ENCODE measurements at places on chromosomes 4 and X. TPM values are rescaled to one million over a fixed set of nuclear protein-coding genes. Genes with fewer than 3 reads are reported as not detected.

DNA sequence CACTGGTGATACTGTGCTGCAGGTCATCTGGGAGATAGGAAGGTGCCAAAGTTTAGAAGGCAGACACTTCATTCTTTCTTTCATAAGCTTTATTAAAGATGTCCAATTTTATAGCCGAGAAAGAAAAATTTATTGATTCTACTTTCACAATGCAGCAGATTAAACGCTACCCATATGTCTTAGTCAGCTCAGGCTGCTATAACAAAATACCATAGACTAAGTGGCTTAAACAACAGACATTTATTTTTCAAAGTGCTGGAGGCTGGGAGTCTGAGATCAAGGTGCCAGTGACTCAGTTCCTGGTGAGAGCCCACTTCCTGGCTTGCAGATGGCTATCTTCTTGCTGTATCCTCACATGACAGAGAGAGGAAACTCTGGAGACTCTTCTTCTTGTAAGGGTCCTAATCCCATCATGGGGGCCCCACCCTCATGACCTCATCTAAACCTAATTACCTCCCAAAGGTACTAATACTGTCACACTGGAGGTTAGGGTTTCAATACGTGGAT is 33.4 kb upstream of the KLHL34 start:
- no peak for DNase-seq

DNA sequence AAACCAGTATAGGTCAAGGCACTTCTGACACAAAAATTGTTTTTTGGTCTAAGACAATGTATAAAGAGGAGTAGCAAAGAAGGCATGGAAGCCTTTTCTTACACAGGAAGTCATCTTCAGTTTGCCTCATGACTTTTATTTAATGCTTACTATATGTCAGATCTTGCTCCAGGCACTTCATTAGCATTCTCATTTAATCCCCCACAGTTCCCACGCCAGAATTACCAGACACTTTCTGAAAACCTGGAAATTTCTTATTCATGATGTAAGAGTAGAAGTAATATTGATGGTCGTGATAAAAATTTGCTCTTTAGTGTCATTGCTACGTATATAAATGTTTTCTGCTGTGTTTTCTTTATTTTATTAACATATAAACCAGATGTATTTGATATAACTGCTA is 39.2 kb downstream of the ARHGEF38 start:
- no peak for DNase-seq

DNA sequence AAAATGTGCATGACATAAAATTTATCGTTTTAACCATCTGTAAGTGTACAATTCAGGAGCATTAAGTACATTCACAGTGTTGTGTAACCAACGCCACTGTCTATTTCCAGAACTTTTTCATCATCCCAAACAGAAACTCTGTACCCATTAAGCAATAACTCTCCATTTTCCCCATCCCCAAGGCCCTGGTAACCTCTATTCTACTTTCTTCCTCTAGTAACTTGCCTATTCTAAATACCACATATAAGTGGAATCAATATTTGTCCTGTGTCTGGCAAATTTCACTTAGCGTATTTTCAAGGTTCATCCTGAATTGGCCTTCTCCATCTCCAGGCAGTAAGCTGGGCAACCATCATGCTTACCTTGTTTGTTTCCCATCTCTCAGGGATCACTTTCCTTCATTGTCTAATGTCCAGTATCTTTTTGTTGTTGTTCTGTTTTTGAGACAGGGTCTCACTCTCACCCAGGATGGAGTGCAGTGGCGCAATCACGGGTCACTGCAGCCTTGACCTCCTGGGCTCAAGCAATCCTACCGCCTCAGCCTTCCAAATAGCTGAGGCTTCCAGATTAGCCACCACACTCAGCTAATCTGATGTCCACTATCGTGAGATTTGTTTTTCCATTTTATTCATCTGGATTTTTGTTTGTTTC is 17.7 kb upstream of the GRIPAP1 start:
- DNase-seq: no peak

DNA sequence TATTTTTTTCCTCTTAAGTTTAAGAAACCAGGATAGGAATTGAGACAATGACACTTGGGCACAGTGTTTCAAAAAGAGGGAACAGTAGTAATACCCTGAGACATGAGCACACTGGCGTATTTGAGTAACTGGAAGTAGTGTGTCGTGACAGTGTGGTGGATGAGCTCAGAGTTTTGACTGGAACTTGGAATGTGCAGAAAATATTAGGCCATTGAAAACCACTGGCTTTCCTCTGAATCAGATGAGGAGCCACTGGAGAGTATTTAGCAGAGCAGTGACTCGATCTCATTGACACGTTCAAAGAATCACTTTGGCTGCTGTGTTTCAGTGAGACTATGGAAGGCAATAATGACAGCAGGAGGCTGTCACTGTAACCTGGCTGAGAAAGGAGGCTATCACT is 1531.2 kb downstream of the STIM2 start:
- DNase-seq: no peak

DNA sequence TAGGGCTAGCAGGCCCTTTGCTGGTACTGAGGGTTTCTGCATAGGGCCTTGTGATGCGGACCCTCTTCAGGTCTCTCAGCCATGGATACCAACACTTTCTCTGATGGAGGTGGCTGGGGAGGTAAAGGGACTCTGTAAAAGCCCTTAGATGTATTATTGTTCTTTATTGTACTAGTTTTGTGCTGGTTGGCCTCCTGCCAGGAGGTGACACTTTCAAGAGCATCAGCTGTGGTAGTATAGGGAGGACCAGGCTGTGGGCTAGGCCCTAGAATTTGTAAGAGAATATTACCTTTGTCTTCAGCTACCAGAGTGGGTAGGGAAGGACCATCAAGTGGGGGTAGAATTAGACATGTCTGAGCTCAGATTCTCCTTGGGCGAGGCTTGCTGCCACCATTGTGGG is 936.3 kb downstream of the CENPC start:
- DNase-seq: no peak

GRCh38 chrX:109384699-109385098 is 97.2 kb downstream of the GUCY2F start:
- DNase-seq: no peak

- no peak for DNase-seq
Observed at GRCh38 chrX:129572422-129572821, 32.4 kb downstream of the OCRL start.

DNA sequence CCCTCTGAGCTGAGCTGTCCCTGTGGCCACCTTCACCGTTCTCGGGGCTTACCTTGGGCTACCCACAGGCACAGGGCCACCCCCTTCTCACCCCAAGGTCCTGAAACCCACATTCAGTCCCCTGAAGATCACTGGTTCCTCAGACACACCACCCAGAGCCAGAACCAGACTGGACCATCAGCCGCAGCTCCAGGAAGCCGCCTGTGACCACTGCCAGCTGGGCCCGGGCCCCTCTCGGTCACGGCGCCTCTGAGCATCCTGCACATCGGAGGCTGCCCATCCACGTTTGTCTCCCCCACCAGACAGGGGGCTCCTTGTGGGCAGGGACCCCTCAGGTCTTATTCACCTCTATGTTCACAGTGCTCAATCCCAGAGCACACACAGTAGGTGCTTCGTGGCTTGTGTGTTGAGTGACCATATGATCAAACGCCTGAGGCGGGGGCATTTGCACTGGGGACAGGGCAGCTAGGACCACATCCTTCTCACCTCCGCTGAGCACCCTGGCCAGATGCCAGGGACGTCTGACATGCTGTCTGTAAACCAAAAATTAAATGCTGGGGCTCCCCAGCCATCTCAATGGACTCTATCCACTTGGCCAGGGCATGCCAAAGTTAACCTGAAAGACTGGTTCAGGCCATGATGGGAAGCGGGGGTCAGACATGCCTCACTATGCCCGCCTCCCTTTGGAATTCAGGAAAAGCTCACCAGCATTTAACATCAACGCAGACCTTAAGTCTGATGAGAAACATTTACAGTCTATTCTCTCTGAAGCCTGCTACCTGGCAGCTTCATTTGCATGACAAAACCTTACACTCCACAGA is 109.4 kb upstream of the AFAP1 start:
- no peak for DNase-seq

DNA sequence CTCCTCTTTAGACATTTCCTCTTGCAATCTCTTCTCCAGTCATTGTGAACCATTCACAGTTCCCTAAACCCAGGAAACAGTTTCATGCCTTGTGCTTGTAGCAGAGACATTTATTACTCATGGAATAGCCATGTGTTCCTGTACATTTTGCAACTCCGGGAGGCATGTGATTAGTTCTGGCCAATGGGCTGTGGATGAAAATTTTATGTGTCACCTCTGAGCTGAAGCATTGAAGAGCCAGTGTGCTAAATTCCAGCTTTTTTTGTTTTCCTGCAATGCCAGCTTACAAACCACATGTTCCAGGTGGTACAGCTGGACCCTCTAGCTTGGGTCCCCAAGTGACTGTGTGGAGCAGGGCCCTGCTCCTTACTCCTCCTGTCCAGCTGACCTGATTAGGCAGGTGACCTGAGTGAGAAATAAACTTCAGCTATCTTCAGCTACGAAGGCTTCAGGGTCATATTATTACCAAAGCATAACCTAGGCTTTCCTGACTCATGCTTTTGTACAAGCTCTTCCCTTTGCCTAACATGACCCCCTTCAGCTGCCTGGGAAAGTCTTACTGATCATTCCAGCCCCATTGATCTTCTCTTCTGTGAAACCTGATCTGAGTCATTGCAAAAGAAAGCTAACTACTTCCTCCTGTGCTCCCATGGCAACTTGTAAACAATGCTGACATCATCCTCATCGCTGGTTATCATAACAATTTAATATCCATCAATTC is 200.4 kb downstream of the PTTG2 start:
- DNase-seq: peak; percentile 12

DNA sequence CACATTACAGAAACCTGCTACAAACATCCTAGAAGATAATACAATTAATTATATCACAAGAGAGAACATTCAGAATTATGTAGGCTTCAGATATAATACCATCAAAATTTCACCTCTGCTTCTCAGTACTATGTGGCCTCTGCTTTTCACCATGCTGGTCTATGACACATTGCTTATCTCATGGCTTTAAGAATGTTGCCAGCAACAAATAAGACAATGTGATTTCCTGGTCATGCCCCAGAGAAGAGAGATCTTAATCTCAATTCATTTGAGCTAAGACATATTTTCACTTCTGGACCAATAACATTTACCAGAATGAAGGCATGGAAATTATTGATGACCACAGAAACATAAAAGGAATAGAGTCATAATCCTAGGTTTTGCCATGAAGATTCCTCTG is 1233.4 kb upstream of the ADGRL3 start:
- DNase-seq: no peak

DNA sequence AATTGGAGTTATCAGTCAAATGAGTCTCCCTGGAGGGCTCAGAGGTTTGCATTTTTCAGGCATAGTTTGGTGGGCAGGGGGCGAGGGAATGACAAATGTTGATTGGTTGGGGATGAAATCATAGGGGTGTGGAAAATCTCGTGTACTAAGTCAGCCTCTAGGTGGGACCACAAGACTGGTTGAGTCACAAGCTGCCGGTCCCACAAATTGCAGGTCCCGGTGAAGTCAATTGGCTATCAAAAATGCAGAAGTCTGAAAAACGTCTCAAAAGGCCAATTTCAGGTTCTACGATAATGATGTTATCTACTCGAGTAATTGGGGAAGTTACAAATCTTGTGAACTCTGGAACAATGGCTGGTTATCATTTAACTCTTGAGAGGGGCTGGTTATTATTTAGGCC is 98.8 kb upstream of the DHX15 start:
- DNase-seq: no peak

GRCh38 chr4:53380221-53380620 is 2.8 kb downstream of the FIP1L1 start:
- DNase-seq: no peak

- no peak for DNase-seq
Observed at GRCh38 chr4:170243662-170244288, 154.0 kb upstream of the AADAT start.

DNA sequence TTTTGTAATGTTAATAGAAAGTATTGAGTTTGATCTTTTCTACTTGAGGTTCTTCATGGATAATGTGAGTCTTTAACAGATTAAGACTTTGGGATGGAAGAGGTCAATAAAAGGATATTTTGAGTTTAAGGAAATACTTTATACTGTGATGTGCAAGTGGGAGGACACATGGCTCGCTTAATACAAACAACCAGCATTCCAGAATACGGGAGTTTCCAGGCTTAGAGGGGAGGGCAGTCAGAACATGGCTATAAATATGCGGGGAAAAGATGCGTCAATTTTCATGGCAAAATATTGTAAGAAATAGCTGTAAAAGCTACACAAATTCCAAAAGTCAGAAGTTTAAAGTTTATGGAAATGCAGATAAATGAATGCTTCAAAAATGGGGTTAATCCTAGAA is 192.3 kb downstream of the AASDH start:
- DNase-seq: no peak

DNA sequence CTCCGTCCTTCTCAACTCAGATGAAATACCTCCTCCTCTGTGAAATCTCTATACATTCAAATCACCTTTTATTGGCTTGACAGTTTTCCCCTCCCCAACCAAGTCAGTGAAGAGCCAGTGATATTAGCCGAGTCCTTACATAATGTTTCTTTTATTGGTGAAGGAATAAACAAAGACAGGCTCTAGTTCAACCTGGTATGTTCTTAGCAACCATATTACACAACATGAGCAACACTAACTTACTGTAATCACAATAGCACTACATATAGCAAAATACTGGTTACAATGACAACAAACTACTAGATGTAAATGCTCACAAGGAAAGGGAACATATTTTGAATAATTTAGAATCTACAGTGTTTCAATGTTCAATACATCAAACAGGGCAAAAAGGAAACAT is 19.9 kb downstream of the DHX15 start:
- DNase-seq: no peak

DNA sequence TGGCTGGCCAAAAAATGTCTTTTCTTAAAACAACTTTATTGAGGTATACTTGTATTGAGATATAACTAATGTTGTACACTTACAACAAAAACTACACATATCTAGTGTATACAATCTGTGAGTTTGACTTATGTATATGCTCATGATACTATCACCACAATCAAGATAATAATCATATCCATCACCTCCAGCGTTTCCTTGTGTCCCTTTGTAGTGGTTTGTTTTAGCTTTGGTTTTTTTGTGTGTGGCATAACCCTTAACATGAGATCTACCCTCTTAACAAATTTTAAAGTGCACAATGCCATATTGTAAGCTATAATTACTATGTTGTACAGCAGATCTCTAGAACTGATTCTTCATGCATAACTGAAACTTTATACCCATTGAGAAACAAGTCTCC is 13.4 kb upstream of the PCSK1N start:
- no peak for DNase-seq

DNA sequence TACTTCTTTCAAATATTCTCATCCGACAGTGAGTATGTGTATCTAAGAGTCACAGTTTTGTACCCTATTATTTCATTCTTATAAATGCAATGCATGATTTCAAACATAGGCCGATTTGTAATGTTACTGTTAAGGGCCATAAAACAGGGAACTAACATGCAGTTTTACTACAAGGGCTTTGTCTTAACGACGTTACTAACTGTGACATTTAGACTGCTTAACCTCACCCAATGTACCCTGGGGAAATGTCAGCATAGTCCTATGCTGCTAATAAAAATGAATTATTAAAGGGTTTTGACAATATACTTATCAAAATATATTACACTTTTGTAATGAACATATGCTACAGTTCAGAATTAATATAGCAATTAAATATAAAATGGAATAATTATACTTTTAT is 74.8 kb upstream of the CPXCR1 start:
- no peak for DNase-seq

NAA11 gene
- not detected for polyA plus RNA-seq

CXXC4 gene
- 0.14 TPM for polyA plus RNA-seq

GPRASP3 gene
- not detected for polyA plus RNA-seq

SHROOM2 gene
- not detected for polyA plus RNA-seq

HTRA3 gene
- polyA plus RNA-seq: not detected

MOB1B gene
- polyA plus RNA-seq: 1.9 TPM

DTHD1 gene
- polyA plus RNA-seq: 30.0 TPM

PCDH18 gene
- not detected for polyA plus RNA-seq

DCAF4L1 gene
- polyA plus RNA-seq: 0.08 TPM

DUSP21 gene
- polyA plus RNA-seq: not detected

CLIC2 gene
- 0.47 TPM for polyA plus RNA-seq
